ENCODE measurements at places on chromosomes 4 and X.

GRCh38 chrX:53347948-53348347, 66.6 kb upstream of the IQSEC2 start:
- no peak for DNase-seq

DNA sequence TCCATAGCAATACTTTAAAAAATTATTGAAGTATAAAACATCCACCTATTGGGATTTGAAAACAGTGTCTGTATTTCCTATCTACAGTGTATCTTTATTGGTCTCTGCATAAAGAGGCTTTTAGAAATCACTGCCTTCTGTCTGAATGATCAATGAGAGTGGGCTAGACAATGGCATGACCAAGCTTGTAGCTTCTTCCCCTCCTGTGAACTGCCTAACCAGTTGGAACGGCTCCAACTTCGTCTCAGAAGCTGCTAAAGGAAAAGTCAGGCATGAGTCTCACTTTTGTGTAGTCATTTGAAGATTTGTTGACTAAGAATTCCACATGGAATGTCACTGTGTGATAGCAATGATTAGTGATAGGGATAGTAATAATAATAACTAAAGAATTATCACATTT, 64.2 kb downstream of the INTS12 start:
- DNase-seq, result no peak

GRCh38 chr4:173699841-173700475, 169.9 kb upstream of the HAND2 start:
- no peak for DNase-seq

DNA sequence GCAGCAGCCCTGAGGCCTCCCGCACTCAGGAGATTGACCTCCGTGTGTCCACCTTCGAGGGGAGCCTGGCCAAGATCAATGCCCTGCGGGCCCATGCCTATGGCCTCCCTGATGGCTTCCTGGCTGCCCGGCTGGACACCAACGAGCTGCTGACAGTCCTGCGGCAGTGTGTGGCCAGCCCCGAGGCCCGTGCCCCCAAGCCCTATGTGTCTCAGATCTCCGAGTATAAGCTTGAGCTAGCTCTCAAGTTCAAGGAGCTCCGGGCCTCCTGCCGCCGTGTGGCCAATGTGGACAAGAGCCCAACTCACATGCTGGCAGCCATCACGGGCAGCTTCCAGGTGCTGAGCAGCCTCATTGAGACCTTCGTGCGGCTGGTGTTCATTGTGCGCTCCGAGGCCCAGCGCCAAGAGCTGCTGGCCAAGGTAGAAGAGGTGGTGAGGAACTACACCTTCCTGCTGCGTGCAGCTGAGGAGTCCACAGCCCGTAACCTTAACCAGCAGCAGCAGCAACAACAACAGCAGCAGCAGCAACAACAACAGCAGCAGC, 25.5 kb upstream of the PRPS1 start:
- no peak for DNase-seq

DNA sequence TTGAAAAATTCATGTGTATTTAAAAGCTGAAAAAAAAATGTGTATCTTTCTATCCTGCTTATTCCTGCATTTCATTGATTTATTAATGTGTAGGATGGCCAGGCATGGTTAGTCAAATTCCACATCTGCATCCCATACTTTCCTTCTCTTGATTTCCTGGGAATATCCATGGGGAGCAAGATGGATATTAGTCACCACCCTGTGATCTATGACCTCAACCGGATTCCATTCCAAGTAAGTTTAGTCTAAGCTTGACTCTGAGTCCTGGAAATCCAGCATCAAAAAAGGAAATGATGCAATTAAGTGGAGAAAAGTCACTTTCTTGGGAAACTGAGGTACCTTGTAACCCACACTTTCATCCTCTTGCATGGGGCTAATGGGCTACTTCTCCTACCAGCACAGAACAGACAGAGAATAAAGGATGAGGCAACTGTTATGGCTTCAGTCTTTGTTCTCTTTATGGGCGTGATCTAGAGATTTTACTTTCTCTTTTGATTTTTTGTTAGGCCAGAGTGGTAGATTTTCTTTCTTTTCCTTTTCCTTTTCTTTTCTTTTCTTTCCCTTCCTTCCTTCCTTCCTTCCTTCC, 17.1 kb upstream of the BEX4 start:
- DNase-seq, result no peak

DNA sequence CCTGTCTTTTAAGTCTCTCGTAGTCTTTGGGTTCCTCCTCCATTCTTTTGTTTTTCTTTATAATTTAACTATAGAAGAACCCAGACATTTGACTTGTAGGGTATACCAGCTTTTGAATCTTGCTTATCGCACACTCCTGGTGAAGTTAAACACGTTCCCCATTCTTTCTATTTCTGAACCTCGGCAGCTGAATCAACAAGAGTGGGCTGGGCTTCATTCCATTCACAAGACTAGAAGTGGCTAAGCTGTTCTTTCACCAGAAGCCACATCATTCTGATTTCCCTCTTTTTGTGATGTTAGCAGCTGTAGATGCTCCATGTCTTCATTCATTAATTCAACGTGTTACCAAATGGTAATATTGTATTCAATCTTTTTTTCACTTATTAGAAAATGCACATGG, 167.9 kb downstream of the CORIN start:
- no peak for DNase-seq

- DNase-seq, result no peak
Observed at GRCh38 chr4:162912482-162912881, 254.2 kb downstream of the NAF1 start.

- no peak for DNase-seq
Observed at GRCh38 chrX:16018291-16018690, 105.1 kb upstream of the GRPR start.

- no peak for DNase-seq
Observed at GRCh38 chr4:14180983-14181601, 553.6 kb upstream of the BOD1L1 start.

DNA sequence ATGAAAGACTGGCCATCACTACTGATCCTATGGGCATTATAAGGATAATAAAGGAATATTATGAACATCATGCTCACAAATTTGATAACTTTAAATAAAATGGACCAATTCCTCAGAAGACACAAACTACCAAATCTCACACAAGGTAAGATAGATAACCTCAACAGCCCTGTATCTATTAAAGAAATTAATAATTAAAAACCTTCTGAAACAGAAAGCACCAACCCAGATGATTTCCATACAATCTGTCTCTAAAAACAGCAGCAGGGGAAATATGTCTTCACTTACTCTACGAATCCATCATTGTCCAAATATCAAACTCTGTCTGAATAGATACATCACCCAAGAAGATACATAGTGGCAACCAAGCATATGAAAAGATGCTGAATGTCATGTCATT, 55.2 kb downstream of the LCORL start:
- DNase-seq, result no peak

DNA sequence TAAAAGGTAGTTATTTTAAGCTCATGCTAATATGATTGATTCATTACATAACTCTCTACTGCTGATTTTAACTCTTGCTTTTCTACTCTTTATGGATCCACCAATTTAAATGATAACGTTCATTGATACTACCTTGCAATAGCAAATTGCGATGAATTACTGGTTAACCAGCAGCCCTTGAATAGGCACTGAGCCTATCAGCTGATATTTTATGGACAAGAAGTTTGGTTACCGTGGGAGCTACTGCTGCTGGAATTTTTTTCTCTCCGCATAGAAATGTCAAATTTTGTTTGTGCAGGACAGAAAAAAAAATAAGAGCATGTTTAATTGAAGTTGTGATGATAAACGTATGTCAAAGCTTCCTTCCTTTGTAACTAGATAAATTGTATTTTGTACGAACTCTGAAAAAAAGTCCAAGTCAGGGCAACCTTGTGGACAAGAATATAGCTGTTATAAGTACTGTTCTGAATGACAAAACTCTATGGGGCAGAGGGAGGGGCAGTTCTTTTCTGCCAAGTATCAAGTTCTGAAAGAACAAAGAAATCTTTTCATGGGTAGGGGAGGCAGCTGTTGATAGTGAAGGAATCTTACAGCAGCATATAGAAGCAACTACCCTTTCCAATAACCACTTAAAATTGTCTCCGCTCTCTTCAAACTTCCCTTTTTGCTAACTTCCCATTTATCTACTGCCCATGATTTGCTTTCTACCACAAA, 434.9 kb upstream of the PABPC4L start:
- DNase-seq, result no peak

DNA sequence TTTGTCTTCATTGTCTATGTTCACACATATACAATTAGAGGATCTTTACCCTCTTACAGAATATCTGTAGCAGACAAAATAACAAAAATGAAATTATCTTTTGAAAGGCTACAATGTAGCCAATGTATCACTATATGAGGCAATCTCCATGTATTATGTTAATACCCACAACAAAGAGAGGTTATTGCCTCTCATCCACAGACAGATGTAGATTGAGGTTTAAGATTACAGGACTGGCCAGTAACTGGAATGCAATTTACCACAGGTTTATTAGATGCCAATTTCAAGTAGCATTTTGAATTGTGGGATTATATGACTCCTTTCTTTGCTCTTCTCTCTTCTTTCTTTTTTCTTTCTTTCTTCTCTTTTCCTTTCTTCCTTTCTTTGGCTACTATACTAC, 242.6 kb downstream of the ANKRD50 start:
- DNase-seq, result no peak

- DNase-seq, result no peak
Observed at GRCh38 chr4:168528131-168528949, 31.5 kb downstream of the PALLD start.

DNA sequence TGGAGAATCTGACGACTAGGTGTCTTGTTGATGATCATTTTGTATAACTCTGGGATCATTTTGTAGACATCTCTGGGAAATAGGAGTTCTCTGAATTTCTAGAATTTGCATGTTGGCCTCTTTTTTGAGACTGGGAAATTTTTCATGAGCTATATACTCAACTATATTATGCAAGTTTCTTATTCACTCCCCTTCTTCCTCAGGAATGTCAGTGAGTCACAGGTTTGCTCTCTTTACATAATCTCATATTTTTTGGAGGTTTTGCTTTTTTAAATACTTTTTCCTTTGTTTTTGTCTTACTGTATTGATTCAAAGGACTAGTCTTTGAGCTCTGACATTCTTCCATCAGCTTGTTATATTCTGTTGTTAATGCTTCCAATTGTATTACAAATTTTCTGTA, 1324.2 kb downstream of the TECRL start:
- DNase-seq, result no peak

DNA sequence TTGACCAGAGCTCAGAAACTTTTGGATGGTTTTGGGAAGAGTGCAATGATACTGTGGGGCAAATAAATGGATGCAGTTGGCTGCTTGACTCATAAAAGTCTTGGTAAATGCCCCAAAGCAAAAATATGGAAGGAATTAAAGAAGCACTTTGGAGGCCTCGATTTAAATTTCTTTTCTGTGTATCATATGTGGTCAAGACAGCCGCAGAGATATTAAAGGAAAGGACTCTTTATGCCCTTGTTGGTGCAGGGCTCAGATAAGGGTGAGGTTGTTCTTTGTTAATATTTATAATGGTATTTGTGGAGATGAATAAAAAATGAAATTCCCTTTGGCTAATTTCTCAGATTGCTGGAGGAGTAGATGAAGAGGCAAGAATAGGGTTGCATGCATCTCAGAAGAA, 90.2 kb downstream of the NHS start:
- no peak for DNase-seq

DNA sequence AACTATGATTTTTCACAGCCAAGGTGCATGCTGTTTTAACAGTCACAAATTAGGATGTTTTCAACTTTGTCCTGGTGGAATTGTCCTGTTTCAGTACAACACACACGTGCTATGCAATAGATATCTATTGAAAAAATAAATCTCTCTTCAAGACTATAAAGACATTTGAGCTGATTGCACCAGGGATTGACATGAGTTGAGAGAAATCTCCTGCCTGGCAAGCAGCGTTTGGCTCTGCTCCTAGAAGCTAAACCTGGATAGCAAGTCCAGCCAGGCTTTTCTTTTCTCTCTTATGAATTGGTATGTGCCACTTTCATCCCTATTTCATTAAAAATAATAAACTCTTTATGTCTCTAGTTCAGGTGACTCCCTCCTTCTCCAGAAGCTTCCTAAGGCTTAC, 16.6 kb upstream of the NPNT start:
- no peak for DNase-seq

DNA sequence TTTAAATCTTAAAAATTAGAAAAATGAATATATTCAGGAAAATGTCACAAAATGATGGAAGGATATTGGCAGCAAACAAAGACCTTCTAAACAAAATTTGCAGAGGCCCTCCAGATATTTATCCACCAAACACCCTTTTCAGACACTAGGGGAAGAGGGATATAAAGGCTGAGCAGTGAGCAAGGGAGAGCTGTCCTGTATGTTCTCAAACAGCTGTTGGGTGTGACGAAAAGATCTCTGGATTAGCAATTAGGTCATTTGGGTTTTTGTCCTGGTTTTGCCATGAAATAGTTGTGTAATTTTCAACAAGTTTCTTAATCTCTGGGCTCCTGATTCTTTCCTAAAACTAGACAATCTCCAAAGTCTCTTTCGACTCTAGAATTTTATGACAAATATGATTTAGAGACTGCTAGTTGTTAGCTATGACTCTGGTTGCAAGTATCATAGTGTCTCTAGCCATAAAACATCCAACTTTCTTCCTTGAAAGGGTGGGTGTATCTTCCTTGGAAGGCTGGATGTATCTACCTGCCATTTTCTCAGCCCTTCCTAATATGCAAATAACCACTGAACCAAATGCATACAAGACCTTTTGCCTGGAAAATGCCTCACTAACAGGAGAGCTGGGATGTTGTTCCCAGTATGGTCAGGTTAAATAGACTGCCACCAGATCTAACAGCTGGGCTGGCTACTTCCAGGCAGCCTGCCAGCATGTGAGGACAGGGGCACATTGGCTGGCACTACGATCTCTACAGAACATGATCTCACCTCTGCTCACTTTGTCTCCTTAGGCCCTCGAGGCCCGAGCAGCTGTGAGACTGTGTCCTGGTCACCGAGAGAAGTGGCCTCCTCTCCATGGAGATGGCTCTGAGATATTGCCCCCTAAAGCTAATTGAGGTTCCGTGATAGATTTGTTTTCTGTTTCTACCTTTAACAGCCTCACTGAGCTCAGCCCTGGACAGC, 225.5 kb upstream of the JADE1 start:
- DNase-seq, result no peak

GRCh38 chr4:139844459-139845036, 178.9 kb downstream of the MGST2 start:
- DNase-seq, result no peak

- DNase-seq, result no peak
Observed at GRCh38 chrX:40844471-40844870, 109.1 kb upstream of the MED14 start.

GRCh38 chrX:96820935-96821334, 62.8 kb upstream of the RPA4 start:
- no peak for DNase-seq

GRCh38 chr4:85476381-85476780, 1.4 kb downstream of the ARHGAP24 start:
- DNase-seq, result no peak

DNA sequence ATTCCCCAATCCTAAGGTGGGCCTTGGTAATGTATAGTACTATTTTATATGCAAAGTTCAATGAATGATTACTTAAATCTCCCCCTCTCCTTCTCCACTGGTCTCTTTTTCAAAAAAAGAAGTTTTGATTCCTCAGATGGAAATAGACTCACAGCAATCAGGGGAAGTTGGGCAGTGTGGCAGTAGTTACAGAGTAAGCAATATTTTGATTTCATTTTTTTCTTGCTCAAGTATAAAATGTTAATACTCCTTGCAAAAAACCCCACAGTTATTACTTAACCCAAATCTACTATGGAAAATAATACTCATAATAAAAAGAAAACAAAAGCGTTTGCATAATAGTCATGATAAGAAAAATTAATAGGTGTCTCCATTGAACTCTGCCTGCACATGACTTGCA, 56.9 kb upstream of the CXCL8 start:
- DNase-seq, result no peak

- DNase-seq, result no peak
Observed at GRCh38 chrX:123013141-123013540, 170.9 kb upstream of the GRIA3 start.
